Activated CD4-positive, alpha-beta T cell treated with anti-CD3 and anti-CD28 coated beads, Interleukin-2, Interleukin-6, amounts not matched to agents 100 ng/mL and 50 ng/mL, durations not matched to agents 16 hours and 8 hours (primary cell): ENCODE measurements at places on chromosomes 12 and 14.

DNA sequence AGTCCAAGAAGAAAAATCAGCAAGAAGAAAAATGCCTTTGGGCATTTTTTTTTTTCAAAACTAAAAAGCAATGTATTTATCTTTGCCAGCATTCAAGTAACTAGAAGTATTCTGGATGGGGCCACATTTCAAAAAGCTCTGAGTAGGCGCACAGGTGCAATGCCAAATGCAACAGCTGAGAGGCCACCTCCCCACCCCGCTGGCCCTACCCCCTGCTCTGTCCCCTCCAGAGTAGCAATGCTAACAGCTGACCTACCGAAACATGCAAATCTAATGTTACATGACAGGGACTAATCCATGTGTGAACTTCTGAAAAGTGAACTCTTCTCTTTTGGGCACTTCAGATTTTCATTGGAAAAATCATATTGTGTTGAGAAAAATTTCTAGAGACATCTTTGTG is 153.7 kb upstream of the SLC38A2 start:
- DNase-seq, result no peak

DNA sequence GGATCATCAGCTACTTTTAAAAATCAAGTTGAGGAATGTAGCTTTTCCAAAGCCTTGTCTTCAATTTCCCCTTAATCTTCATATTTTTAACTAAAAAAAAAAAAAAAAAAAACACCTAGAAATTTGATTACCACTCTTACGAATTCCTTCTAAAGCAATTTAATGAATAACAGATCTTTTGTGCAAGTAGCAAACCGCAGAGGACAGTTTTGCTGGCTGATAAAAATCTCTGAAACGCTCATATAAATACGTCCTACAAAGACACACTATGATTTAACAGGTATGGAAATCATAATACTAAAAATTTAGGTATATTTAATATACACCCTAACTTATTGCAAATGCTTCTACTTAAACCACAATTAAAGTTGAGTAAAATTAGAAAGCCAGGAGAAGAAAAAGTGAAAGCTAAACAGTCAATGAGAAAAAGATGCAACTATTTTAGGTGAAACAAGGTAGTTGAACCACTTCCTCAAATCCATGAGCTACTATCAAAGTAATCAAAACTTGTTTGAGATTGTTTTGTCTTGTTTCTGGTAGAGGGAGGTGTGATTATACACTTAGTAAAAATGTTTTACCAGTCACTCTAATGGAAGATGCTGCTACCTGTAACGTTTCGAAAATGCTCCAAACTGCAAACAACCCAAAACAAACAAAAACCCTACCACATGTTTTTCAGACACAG is 2.2 kb downstream of the PAWR start:
- peak; percentile 11 for DNase-seq

DNA sequence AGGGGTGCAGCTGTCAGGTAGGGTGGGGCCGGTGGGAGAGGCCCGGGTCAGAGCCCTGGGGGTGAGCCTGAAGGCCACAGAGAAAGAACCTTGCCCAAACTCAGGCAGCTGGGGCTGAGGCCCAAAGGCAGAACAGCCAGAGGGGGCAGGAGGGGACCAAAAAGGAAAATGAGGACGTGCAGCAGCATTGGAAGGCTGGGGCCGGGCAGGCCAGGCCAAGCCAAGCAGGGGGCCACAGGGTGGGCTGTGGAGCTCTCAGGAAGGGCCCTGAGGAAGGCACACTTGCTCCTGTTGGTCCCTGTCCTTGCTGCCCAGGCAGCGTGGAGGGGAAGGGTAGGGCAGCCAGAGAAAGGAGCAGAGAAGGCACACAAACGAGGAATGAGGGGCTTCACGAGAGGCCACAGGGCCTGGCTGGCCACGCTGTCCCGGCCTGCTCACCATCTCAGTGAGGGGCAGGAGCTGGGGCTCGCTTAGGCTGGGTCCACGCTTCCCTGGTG is 10.5 kb downstream of the MMP14 start:
- no peak for DNase-seq

DNA sequence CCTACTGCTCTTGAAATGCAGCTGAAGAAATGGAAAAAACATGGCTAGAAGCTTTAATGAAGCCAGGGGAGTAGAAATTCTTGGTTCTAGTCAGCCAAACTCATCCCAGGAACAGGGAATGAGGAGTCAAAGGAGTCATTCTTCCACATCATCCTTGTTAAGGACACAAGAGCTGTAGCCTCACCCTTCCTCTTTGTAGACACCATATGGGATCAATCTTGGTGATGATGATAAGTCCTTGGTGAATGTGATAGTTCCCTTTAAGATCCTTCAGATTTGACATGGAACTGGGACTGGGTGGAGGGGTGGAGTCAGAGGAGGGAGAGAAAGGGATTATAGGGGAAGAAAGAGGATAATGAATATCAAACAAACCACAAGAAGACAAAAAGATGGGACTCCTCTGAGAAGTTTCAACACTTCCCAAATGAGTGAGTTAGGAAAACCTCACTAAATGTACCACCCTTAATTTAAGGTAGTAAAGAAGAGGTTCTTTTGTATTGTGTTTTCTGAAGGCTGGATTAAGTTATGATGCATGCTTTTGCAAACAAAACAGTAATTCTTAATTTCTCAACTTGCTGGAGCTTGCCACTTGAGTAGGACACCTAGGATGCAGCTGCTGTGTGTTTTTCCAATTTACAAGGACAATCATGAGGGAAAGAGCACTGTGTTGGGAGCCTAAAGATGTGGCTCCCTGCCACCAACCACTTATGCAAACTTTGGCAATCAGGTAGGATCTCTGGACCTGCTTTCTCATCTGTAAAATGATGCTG is 104.0 kb downstream of the WIF1 start:
- DNase-seq, result no peak

- no peak for DNase-seq
Observed at GRCh38 chr14:74476607-74477006, 16.5 kb downstream of the NPC2 start.

GRCh38 chr12:113980054-113980453 is 13.9 kb upstream of the RBM19 start:
- DNase-seq, result no peak

GRCh38 chr12:737122-737739 is 15.1 kb upstream of the WNK1 start:
- DNase-seq, result no peak

- no peak for DNase-seq
Observed at GRCh38 chr14:54537651-54538050, 27.9 kb downstream of the CGRRF1 start.

DNA sequence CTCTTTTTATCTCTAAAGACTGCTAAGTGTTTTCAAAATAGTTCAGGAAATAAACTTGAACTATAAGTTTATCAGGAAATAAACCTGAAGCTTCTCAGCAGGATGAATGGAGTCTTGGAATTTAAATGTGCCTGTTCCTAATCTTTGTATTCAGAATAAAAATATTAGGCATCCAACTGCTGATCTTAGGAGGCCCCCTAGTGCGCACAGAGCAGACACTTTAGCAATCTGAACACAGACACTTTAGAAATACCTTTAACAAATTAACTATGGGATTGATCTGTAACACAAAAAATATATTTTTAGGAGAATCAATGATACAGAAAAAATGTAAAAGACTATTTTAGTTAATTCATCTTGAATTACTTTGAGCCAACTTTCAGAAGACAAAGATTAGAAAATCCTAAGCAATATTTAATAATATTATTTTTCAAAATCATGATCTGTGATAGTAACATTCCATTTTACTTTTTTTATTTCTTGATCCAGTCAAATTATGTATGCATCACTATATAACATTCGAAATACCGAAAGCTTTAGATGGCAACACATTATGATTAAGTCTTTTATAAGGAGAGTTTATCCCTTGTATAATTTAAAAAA is 80.9 kb downstream of the SLC41A2 start:
- DNase-seq, result peak; percentile 33

GRCh38 chr12:92047393-92047826 is 98.2 kb downstream of the BTG1 start:
- DNase-seq, result no peak

- DNase-seq, result peak; percentile 84
Observed at GRCh38 chr12:8996682-8997405, 7.5 kb downstream of the KLRG1 start.

DNA sequence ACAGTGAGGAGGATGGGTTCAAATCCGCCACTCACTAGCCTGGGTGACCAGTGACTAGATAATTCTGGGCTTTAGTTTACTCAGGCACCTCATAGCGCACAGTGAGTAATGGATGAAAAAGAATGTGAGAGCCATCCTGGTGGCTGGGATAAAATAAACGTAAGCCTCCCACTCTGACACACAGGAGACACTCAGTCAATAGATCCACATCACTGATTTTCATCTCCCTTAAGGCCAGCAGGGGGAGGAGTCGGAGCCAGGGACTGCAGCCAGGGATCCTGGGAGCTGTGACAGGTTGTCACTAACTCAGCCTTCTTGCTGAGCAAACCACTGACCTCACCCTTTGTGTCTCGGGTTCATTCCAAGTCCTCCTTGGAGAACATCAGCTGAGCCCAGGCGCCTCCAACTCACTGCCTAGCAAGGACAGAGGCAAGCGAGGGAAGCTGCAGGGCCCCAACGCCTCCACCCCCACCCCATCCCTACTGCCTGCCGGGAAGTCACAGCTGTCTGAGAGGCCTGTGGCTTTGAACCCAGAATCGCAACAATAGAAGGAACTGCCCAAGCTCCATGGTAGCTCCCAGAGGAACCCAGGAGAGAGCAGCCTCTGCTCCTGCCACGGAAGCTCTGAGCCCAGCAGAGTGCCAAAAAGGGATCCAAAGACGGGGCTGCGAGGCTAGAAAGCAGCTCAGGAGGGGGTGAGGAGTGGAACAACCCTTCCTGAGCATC is 30.7 kb downstream of the PXN start:
- DNase-seq, result no peak

GRCh38 chr14:51715742-51716141 is 64.0 kb downstream of the FRMD6 start:
- no peak for DNase-seq

- no peak for DNase-seq
Observed at GRCh38 chr12:90896821-90897220, 58.2 kb downstream of the CCER1 start.

- DNase-seq, result no peak
Observed at GRCh38 chr14:94077111-94077821, 3.7 kb downstream of the DDX24 start.

GRCh38 chr12:119994892-119995658 is 6.0 kb downstream of the BICDL1 start:
- no peak for DNase-seq

DNA sequence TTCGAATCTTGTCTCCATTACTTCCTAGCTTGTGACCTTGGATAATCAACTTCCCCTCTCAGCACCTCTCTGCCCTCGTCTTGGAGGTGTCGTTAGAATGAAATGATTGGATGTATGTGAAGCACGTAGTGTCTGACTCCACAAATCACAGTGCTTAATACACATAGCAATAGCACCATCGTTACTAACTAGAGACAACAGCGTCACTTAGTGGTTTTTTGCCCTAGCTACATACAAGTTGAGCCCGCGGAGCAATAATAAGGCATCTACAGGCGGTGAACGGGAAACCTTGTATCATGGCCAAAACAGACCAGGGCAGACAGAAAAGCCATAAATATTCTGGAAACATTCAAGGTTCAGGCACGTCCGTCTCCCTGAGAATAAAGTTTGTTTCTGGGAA is 154.9 kb downstream of the ASCL4 start:
- peak; percentile 14 for DNase-seq

DNA sequence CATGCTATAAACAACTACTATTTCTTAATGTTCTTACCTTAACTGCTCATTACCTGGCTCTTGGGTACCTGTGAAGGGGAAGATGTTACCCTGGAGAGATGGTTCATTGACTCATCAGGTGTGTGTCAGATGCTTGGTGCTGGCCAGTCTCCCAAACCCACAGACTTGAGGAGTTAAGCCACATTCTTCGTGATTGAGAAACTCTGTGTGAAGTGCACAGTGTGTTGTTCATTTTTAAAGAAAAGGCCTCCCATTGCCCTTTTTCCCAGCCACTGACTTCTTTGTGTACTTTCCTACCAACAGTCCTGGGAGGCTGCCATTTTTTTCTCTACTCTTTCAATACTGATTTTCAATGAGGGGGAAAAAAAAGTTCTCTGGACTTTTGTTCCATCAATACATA is 3.2 kb downstream of the MGST1 start:
- no peak for DNase-seq

GRCh38 chr12:82682326-82682725 is 4.4 kb upstream of the TMTC2 start:
- no peak for DNase-seq

DNA sequence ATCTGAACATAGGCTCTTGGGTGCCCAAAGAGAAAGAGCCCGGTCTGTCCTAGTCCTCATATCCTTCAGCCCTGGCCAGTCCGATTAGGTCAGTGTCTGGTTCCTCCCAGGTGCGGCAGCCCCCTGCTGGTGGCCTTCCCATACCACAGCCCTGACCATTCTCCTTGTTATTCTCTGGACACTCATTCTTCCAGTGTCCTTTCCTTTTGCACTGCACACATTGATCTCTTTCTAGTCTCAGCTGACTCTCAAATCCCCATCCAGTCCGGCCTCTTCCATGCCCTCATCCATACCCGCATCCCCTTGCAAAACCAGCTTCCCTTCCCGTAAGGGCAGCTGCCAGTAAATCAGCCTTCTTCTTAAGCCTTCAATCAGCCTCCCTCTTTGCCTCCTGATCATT is 1316.3 kb downstream of the TMEM121 start:
- no peak for DNase-seq

DNA sequence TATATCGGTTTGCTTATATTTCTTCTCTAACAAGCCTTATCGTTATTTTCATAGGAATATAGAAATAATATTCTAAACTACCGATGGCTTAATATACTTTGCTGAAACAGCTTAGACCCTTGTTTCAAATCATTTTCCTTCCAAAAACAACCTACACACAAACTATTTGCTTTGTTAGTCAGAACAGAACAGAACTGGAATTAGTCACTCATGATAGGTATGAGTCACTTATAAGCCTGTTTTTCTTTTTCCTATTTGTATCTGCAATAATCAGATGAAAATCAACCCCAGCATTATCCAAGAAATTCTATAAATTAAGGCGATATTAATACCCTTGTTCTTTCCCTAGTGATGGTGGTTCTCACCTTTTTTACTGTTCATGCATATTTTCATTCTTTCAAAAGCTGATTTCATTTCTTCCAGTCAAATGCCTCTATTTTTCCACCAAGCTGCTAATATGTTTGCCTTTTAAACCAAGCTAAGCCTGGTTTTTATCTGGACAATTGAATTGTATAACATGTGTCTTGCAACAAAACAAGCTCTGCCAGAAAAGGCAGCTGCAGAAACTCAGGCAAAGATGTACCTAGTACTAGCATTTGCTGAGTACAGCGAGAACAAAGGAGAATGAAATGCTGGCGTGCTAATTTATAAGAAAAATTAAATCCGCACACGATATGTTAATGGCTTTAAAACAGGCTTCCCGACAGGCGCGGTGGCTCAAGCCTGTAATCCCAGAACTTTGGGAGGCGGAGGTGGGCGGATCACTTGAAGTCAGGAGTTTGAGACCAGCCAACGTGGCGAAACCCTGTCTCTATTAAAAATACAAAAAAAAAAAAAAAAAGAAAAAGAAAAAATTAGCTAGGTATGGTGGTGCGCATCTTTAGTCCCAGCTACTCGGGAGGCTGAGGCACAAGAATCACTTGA is 1418.2 kb downstream of the AACS start:
- peak; percentile 32 for DNase-seq

- DNase-seq, result no peak
Observed at GRCh38 chr12:56980941-56981530, 23.6 kb upstream of the RDH16 start.

- DNase-seq, result no peak
Observed at GRCh38 chr12:11497995-11498394, 102.6 kb upstream of the PRB2 start.
